ENCODE measurements at places on chromosomes 12 and 14.

- no peak for DNase-seq
Measured at GRCh38 chr12:109102491-109102890, 5.1 kb downstream of the UNG start.

DNA sequence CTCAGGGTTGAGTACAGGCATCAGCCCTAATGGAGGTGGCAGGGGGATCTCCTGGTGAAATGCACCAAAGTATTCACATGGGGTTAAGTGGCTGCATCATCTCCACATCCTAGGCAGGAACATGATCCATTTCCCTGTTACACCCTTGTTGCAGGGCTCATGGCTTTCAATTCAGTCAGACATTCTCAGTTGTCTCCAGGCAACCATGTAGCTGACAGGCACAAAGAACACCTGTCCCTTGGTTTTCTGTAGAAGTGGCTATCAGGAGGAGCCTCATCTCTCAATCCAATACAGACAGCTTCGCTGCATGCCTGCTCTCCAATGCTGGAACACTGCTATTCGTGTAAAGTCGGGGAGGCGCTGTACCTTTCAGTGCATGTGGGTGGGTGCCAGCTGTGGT, 299.0 kb upstream of the FOXG1 start:
- DNase-seq: no peak

DNA sequence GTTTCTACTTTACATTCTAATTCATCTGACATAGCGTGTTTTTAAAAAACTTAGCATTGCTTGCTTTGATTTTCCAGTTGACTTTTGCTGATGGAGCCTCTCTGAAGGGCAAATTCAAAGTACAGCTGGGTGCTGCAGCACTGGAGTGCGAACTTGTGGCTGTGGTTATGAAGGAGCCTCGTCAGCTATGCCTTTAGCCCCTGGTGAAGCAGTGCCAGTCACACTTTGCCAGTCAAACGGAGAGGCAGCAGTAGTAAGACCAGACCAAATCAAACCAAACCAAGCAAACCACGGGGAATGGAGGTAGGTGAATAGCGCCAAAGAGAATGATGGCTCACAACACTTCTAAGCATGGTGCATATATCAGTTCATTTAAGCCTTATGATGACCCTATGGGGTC, 15.1 kb upstream of the SLC38A2 start:
- DNase-seq: no peak

DNA sequence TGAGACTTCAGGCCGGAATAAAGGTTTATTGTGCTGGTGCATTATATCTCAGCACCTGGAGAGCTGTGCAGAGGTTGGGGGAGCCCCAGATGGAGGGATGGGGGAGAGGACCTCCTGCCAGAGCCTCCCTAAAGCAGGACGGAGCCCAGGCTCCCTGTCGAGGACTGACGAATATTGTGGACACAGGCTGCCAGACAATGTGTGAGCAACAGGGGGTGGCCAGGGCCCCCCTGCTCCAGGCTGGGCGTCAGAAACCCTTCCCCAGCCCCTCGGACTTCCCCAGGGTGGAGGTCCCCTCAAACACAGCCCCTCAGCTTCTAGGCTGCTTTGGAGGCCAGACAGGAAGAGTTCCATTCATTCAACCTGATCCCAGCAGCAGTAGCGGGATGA, 8.0 kb downstream of the TMEM119 start:
- DNase-seq: no peak

DNA sequence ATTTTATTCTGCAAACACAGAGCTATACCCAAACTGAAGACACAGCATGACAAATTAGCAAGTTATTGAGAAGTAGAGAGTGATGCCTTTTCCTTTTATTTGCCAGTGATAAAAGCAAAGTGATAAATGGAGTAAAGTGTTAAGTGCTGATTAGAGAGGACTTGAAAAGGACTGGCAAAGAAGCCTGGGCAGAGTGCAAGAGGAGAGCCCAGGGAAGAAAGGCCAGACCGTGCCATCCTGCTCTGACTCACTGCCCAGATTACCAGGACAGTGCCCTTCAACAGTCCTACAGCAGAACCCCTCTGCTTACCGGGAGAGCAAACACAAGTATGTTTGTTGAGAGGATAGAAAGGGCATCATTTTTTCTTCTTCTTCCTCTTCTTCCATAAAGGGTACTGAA, 106.5 kb downstream of the ETV6 start:
- DNase-seq: no peak

DNA sequence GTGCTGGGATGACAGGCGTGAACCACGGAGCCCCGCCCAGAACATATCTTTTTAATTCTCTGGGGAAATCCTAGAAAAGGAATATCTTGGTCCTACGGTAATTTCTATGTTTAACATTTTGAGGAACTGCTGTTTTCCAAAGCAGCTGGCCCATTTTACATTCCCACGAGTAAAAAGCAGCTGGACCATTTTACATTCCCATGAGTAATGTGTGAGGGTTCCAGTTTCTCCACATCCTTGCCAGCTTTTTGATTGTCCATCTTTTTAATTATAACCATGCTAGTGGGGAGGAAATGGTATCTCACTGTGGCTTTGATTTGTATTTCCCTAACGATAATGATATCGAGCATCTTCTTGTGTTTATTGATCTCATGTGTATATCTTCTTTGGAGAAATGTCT, 4.4 kb upstream of the P2RX4 start:
- no peak for DNase-seq

DNA sequence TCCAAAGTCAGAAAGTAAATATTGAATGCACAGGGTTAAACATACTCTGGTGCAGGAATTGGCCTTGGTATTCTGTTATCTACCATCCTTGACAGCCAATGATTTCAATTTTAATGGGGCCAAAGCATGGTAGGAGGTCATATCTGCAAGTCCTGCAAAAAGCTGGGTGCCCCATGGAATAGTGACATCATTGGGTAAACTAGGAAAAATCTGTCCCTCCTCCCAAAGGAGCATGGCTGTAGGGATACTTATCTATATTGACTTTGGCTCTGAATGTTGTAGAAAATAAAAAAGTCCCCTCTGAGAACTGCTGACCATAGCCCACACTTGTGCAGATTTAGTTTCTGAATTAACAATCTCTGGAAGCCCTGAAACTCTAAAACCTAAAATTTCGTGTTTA, 403.2 kb upstream of the SEL1L start:
- DNase-seq: no peak

GRCh38 chr12:86158956-86159355, 97.2 kb downstream of the MGAT4C start:
- no peak for DNase-seq

DNA sequence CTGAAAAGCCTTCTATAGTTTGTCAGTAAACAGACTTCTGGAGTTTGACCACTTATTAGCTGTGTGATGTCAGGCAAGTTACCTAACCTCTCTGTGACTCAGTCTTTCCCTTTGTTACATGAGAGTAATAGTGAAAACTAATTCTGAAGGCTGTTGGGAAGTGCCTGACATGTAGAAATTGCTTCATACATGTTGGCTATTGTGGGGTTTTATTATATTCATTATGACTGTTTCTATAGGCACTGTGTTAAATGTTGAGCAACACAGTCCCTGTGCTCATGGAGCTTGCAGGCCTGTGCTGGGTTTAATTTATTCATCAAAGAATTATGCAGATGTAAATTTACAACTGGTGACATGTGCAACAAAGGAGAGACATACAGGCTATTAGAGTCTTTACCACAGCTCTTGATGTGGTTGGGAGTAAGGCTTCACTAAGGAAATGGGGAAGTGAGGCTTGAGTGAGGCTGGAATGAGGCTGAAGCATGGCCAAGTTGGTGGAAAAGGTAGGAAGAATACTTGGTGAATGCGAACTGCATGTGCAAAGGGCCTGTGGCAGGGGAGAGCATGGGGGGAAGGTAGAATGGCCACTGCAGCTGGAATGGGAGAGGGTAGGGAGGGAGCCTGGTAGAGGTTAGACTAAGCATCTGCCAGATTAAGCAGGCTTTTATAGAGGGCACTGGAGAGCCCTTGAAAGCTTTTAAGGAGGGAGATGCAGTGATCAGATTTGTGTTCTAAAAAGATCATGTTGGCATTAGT, 236.4 kb upstream of the CRY1 start:
- DNase-seq: no peak

DNA sequence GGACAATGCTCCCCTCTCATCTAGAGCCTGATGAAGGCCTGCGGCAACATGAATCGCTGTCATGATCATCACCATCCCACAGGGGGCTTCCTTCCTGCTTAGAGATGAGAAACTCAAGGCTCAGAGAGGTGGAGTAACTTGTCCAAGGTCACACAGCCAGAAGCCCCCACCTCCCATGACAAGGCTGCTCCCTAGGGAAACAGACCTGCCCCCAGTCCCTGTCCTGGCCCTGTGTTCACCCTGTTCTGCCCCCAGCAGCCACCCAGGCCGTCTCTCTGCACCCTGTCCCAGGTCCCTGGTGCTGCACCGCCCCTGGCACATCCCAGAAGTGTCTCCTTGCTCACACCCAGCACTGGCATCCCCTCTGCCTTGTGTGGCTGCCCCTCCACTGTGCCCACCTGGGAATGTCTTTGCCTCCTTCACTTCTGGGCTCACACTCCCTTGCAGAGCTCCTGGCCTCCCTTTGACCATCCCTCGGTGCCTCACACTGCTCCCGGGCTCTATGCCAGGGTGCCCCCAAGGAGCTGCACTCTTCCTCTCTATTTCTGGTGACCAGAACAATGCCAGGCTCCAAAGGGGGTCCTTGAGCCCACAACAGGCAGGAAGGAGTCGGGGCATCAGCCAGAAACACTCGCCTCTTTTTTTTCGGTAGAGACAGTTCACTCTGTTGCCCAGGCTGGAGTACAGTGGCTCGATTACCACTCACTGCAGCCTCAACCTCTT, 70.5 kb downstream of the BCL11B start:
- DNase-seq: no peak

DNA sequence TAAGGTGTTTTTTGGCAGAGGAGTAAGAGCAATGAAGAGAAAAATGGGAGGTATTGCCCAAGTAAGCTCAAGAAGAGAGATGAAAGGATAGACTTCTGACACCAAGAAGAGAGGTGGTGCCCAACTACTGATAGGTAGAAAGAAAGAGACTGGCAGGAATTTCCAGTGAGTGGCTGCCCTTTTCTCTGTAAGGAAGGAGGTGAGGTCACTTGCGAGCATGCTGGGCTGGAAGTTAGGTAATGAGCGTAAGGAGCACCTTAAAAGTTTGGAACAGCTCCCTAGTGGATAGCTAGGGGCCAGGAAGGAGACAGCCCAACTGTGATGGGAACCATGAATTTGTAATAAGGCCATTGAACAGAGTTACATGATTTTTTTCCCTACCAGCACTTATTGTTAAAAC, 127.0 kb downstream of the ANO6 start:
- no peak for DNase-seq

- no peak for DNase-seq
Measured at GRCh38 chr12:127485528-127485927, 781.4 kb upstream of the TMEM132C start.
